ENCODE measurements at places on chromosomes 1 and 21.

DNA sequence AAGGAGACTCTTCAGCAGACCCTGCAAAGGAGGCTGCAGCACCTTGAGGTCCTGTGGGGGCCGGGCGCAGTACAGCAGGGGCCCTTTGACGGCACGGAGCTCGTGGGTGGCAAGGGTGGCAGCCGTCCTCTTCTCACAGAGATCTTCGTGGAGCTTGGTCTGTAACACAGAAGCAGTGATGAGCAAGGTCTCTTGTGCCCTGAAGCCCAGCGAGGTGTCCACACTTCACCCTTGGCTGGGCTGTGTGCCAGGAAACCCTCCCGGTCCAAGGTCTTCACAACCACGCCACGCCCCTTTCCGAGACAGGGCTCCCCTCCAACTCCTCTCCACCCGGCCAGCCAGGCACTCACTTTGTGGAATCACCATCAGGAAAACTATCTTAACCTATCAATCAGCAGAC, 11.3 kb downstream of the LRRC47 start:
- DNase-seq: no peak

DNA sequence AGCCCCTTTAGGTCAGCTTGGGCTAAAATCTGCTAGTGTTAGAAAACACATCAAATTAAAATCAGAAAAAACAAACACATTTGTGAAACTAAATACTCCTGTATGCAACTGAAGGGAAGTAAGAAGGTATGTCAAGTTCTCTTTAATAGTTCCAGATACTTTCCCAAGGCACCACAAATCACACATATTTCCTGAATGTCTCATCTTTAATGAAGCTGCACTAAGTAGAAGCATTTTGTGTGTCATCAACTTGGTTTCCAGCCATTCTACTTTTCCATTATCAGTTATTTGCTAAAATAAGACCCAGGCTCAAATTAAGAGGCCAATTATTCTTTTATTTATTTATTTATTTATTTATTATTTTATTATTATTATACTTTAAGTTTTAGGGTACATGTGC, 34.7 kb downstream of the CRB1 start:
- DNase-seq: no peak

DNA sequence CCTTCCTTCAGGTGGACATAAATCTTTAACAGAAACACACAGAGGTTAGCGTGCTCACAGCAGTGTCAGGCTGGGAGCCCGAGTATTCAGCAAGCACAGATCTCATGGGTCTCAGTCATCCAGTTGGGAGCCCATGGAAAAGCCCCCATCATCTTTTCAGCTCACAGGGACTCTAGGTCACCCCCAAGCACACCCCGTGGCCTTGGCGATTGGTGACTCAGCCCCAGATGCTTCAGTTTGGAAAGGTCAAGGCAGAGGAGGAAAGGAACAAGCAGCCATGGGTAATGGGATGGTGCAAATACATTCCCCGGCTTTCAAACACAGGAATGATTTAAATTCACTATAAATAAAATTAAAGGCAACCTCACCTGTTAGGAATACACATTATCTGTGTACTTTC, 88.9 kb downstream of the PGBD5 start:
- no peak for DNase-seq

GRCh38 chr1:206824331-206824730, 41.1 kb upstream of the IL20 start:
- no peak for DNase-seq

DNA sequence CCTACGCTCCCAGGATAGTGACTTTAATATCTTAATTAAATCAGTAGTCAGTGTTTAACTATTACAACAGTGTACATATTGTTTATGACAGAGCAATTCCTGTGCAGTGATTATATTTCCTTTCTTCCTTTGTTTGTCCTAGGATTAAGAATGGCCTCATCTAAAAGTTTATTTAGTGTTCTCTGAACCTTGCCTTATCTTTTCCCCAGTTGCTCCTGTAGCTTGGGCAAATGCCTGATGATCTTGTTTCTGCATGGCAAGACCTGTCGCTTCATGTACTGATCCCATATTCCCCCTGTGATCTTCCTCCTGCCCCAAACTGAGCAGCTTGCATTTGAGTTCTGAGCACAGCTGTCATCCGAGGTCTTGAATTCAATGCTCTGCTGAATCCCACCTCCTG, 69.1 kb upstream of the STUM start:
- DNase-seq: no peak

- DNase-seq: no peak
Observed at GRCh38 chr1:201740086-201740541, 88.8 kb upstream of the IPO9 start.

- no peak for DNase-seq
Observed at GRCh38 chr1:20076710-20077461, 6.9 kb downstream of the PLA2G5 start.

DNA sequence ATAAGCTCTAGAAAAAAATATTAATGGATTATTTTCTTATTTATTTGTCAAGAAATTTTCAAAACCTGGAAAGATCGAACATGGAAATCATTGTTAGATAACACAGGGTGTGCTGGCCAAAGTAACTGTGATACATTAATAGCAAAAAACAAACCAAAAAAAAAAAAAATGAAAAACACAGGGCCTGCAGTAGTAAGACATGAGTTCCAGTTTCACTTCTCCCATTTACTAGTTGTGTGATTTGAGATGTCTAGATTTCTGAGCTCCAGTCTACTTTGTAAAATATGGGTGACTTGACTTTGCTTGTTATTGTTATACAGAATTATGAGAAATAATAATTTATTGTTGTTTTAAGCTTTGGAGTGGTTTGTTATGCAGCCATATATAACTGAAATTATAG, 13.6 kb downstream of the FAM177B start:
- DNase-seq: no peak

GRCh38 chr1:34845131-34845901, 14.2 kb downstream of the SMIM12 start:
- DNase-seq: no peak

DNA sequence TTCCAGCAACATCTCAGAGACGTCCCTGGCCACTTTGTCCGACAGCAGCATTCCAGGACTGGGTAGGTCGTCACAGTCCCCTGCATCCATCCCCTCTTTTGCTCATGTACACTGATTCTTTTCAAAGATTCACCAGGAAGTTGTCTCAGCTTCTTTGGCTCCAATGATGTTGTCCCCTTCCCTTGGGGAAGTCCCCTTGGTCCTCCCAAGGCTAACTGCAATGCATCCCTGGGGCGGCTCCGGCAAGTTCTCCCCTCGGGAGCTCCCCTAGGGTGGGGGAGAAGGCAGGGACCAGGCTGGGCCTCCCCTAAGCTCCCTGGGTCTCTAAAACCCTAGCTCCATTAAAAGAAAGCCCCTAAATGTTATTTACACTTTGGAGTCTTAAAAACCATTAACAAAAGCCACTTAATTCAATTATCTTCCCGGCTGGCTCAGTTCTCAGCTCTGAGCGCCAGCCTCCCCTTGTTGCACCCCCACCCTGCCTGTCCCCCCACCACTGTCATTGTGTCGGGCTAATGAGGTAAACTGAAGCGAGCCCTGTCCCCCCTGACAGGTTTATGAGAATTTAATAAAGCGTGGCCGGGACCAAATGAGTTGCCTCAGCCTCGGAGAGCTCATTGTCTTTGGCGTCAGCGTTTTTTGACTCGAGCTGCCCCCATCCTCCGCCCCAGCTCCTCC, 25.3 kb downstream of the KNCN start:
- DNase-seq: no peak

DNA sequence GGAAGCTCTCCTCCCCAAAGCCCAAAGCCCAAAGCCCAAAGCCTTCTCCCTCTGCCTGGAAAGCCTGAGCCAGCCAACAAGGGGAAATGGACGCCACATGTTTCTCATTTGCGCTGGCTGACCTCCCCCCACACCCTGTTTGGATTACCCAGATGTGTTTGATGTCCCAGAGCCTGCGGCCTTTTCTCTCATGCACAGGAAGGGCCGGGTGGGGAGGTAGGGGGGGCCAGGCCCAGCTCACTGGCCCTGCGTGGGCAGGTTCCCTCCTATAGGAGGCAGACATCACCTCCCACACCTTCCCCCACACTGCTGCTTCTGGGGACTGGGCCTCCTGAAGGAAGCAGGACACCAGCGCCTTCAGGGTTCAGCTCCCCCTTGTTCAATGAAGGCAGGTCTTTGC, 116.3 kb downstream of the NAV1 start:
- no peak for DNase-seq

Data from CD4-positive, alpha-beta T cell treated with Interferon gamma for 1 hour (primary cell).